Kidney (tissue), 22 donors: ENCODE measurements at places on chromosomes 4 and X. TPM values are rescaled to one million over a fixed set of nuclear protein-coding genes. Genes with fewer than 3 reads are reported as not detected.

Gene PAGE2B
- not detected for total RNA-seq

Gene GPR173
- total RNA-seq, result 5.4 TPM

Gene CCDC149
- total RNA-seq, result 21.8 TPM

Gene FAM47B
- total RNA-seq, result not detected

Gene COL25A1
- total RNA-seq, result 2.3 TPM

Gene ETDB
- total RNA-seq, result not detected

Gene LANCL3
- total RNA-seq, result 0.38 TPM

Gene STK32B
- total RNA-seq, result 18.2 TPM

Gene HTR2C
- total RNA-seq, result not detected

Gene FGFBP1
- 6.9 TPM for total RNA-seq

Gene BEX1
- 5.4 TPM for total RNA-seq

Gene DAPP1
- total RNA-seq, result 10.1 TPM

Gene POU4F2
- not detected for total RNA-seq

Gene UCHL1
- 35.8 TPM for total RNA-seq

Gene NEUROG2
- not detected for total RNA-seq

Gene AWAT2
- not detected for total RNA-seq

Gene PRRG1
- total RNA-seq, result 23.4 TPM

Gene NIPAL1
- total RNA-seq, result 6.9 TPM

Gene IL15
- total RNA-seq, result 6.4 TPM

Gene HPF1
- total RNA-seq, result 21.9 TPM

Gene USP9X
- 86.8 TPM for total RNA-seq

Gene GPRIN3
- total RNA-seq, result 15.2 TPM

Gene GABRE
- 16.6 TPM for total RNA-seq

Gene TMEM164
- total RNA-seq, result 36.0 TPM

Gene CFI
- 248 TPM for total RNA-seq

Gene GLRA2
- total RNA-seq, result not detected

Gene HOPX
- 17.6 TPM for total RNA-seq
